ENCODE measurements at places on chromosomes 6 and 20. TPM values are rescaled to one million over a fixed set of nuclear protein-coding genes. Genes with fewer than 3 reads are reported as not detected.
A peak's percentile ranks its signal among the peaks of the same experiment; 100 is the strongest.

The MOG gene
- not detected for total RNA-seq

The ZSCAN23 gene
- not detected for total RNA-seq

The TRDN gene
- not detected for total RNA-seq

- no peak for DNase-seq
Observed at GRCh38 chr20:3559637-3560036, 88.8 kb downstream of the ATRN start.

GRCh38 chr6:170506446-170506845 lies 46.7 kb downstream of the PSMB1 start:
- no peak for DNase-seq

GRCh38 chr20:46523696-46524328 lies 10.5 kb upstream of the ZNF334 start:
- DNase-seq: peak; percentile 38

GRCh38 chr6:79250107-79250514 lies 15.6 kb upstream of the HMGN3 start:
- DNase-seq: no peak

DNA sequence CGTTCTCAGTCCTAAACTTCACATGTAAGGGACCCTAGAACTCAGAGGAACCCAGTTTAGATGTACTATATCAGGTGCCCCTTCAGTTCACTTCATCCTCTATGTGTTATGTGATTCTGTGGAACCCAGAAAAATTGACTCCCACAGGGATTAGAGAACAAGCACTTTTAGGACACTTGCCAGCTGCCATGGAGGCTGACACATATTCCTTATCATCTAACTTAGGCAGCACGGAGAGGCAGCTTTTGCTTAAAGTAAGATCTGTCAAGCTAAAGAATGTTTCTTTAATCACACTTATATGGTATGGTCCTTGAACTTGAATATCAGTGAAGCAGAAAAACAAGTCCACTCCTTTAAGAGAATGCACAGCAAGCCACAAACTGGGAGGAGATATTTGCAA lies 701.5 kb upstream of the ID4 start:
- no peak for DNase-seq

DNA sequence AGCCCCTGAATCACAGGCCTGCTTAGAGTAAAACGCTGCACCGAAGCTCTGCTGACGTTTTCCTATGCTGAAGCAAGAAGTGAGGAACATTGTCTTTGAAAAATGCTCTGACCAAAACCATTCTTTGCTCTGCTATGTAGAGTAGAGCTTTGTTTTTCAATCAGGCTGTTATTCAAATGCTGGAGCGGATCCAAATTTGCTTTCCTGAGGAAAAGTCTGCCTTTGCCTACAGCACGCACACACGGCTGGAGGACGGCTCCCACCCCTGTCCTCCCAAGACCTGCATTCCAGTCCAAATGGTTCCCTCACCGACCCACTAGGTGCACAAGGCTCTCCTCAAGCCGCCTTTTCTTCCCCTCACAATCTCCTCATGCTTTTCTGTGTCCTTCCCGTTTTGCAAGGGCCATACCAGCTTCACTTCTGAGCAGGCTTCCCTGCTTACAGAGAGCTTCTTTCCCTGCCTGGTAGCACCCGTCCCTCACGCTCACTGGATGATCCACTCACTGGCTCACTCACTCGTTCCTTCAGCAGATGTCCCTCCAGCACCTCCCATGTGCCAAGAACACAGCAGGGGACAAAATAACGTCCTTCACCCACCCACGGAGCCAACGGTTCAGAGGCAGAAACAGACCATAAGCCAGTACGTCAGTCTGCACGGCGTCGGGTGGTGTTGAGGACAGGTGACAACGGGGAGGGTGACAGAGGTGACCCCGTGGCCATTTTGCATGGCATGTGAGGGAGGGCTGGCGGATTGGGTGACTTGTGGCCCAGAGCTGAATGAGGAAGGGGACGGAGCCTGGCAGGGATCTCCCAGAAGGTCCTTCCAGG lies 137.9 kb upstream of the NEDD9 start:
- peak; percentile 56 for DNase-seq

The PM20D2 gene
- total RNA-seq: 22.4 TPM
